Subcutaneous adipose tissue (tissue), 4 donors: ENCODE measurements at places on chromosomes 1 and 21. TPM values are rescaled to one million over a fixed set of nuclear protein-coding genes. Genes with fewer than 3 reads are reported as not detected.

Gene TDRD10
- 5.6 TPM for total RNA-seq

Gene IRF2BP2
- total RNA-seq, result 50.0 TPM

Gene RAB42
- total RNA-seq, result 8.3 TPM

Gene CR1L
- total RNA-seq, result not detected

Gene IGSF21
- total RNA-seq, result 12.6 TPM

Gene PPIAL4G
- total RNA-seq, result not detected

Gene TMCC2
- 0.33 TPM for total RNA-seq

Gene PLA2G2A
- total RNA-seq, result 393 TPM

Gene TMEM9
- 35.6 TPM for total RNA-seq

Gene LRRC38
- not detected for total RNA-seq

Gene ANXA9
- total RNA-seq, result not detected

Gene PEAR1
- total RNA-seq, result 40.9 TPM

Gene ERICH3
- not detected for total RNA-seq

Gene DDAH1
- total RNA-seq, result 13.9 TPM

Gene RFX5
- 25.2 TPM for total RNA-seq

Gene WNT3A
- not detected for total RNA-seq

Gene ANKRD65
- 15.4 TPM for total RNA-seq

Gene RYR2
- total RNA-seq, result 0.16 TPM

Gene KIAA0040
- 62.8 TPM for total RNA-seq

Gene LRRC71
- 0.94 TPM for total RNA-seq

Gene AZIN2
- not detected for total RNA-seq

Gene DYRK3
- 10.3 TPM for total RNA-seq

Gene ENTREP3
- 20.3 TPM for total RNA-seq
